Fibroblast of villous mesenchyme (primary cell): ENCODE measurements at places on chromosomes 1 and 21. TPM values are rescaled to one million over a fixed set of nuclear protein-coding genes. Genes with fewer than 3 reads are reported as not detected.

TGFBR3 gene
- total RNA-seq, result 15.8 and 17.7 TPM in 2 replicates

PADI1 gene
- 0.43 and 0.64 TPM in 2 replicates for total RNA-seq

PROK1 gene
- total RNA-seq, result not detected in 2 replicates

CR2 gene
- total RNA-seq, result not detected in 2 replicates

DNA sequence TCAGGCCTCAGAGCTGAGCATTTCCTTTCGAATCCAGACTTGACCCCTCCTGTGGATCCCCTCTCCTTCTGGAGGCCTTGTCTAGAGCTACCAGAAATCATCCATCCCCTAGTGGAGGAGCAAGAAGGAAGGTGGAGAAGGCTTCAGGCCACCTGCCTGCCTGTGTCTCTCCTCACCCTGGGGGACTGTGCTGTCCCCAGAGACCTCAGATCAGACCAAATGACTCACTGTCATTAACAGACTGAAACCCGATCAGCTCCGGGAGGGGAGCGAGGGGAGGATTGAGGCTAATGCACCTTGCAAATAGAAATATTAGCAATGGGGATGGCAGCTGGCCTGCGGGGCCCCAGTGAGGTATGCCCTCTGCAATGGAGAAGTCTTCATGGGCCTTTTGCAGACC, 2.1 kb downstream of the MYBPH start:
- no peak for DNase-seq

DNA sequence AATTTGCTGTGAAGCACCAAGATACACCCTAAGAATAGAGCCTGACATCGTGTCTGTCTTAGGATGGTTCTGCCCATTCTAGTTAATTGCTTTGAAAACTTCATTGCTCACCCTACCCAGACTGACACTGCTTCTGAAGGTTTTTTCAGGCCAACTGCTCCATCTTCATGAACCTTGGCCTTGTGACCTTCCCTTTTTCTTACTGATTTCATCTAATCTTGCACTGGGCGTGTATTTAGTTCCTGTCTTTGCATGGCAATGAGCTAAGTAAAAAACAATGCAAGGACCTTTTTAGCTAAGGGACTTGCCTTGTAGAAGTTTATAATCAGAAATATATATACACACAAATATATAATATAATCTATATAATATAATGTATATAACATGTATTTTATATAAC, 108.0 kb downstream of the PBX1 start:
- no peak for DNase-seq
